ENCODE measurements at places on chromosomes 3 and 15. TPM values are rescaled to one million over a fixed set of nuclear protein-coding genes. Genes with fewer than 3 reads are reported as not detected.

CD96 gene
- 2.4 TPM for total RNA-seq

OR5H15 gene
- total RNA-seq = not detected

DNA sequence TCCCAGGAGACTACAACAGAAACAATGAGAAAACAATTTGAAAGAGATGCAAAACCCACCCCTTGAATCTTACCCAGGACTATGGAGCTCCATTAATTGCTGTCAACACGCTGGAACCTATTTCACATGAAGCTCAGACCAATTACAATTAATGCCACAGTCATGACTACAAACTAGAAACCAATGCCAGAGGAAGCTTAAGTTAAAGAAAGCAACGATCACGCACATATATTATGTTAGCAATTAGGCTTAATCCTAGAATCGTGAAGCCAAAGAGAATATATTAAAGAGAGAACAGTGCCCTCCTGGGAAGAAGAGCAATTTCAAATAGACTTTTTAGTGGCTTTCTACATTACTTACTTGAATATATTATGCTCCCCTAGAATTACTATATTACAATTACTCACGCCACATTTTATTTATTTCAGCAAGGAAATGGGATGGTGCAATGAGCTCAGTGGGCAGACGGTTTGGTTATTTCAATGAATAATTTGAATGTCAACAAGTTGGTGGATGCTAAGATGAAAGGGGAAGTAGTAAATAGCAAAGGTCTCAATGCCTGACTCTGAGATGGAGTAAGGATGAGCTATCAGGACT lies 125.5 kb downstream of the GREM1 start:
- no peak overlapping the region for H3K27ac ChIP-seq
- H3K27me3 ChIP-seq = no peaks in the 10 kb centered on the region
- H3K36me3 ChIP-seq = no peaks in the 10 kb centered on the region
- DNase-seq = no peak

- no peak for DNase-seq
- no peak overlapping the region for H3K4me3 ChIP-seq
- H3K27me3 ChIP-seq = no peaks in the 10 kb centered on the region
Observed at GRCh38 chr3:79521221-79521848, 246.5 kb downstream of the ROBO1 start.

DNA sequence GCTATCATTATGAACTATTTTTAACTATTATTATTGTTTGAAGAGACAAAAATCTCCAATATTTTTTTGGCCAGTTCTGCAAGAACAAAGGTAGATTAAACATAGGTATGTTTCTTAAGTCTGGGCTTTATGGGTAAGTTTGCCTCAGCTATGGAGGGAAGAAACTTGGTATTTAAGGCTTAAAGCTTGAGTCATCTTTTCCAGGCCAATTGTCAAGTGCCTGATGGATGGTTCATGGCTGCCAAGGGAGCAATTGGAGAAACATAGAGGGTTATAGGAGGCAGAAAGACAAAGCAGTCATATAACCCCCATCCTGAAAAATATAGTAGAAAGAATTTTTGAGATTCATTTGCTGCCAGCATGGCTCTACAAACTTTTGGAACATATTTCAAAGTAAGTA lies 7.2 kb upstream of the STAC start:
- peak; percentile 19 for DNase-seq
- H3K27ac ChIP-seq = no peak overlapping the region
- H3K4me3 ChIP-seq = no peak overlapping the region
- no peaks in the 10 kb centered on the region for H3K4me1 ChIP-seq
- no peaks in the 10 kb centered on the region for H3K27me3 ChIP-seq
- H3K36me3 ChIP-seq = no peaks in the 10 kb centered on the region

Data from uterus (tissue), 4 donors.